ENCODE measurements at places on chromosomes 6 and 20. TPM values are rescaled to one million over a fixed set of nuclear protein-coding genes. Genes with fewer than 3 reads are reported as not detected.

GRCh38 chr6:134437376-134437775 lies 119.5 kb upstream of the SGK1 start:
- no peak for DNase-seq

DNA sequence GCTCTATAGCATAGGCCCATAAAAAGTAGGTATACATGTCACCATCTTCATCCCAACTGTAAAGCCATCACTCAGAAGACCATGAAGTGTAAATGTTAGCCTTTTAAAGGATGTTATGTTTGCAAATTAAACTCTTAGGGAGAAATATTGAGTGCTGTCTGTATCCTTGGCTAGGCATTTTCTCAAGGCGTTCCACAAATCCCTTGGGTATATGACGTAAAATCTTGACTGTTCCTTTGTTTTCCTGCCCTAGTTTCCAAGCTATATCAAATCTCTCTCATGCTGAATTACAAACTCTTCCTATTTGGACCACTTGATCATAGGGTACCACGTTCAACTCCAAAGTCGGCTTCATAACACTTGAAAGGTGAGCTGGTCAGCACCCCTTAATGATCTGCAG lies 486.2 kb downstream of the HDGFL1 start:
- DNase-seq: no peak

DNA sequence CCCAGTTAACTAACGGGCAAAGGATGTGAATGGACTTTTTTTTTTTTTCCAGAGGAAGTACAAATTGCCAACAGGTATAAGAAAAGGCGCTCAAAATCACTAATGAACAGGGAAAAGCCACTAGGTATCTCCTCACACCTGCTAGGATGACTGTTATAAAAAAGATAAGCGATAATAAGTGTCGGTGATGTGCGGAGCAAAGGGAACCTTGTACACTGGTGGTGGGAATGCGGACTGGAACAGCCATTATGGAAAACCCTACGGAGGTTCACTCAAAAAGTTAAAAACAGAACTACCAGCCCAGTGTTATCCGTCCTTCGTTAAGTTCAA lies 787 bp upstream of the RAB32 start:
- DNase-seq: no peak

GRCh38 chr6:151675746-151676459 lies 131.6 kb upstream of the ESR1 start:
- peak; percentile 54 for DNase-seq

DNA sequence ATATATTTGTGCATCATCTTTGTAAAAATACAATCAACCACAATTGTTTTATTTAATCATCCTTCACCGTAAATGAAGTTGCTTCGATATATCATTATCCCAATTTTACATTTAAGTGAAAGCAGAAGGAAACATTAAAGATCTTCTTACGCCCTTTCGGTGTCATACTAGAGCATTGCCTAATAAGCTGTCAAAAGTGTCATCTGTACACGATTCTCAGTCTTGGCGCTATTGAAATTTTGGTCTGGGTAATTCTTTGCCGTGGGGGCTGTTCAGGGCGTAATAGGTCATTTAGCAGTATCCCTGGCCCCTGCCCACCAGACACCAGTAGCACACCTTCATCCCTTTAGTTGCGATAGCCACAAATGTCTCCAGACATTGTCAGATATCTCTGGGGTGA lies 40.4 kb upstream of the TMEM170B start:
- no peak for DNase-seq

The SMOC2 gene
- total RNA-seq: 10.4 TPM

The SLC12A5 gene
- total RNA-seq: not detected

The CST8 gene
- total RNA-seq: not detected

Data from thyroid gland (tissue), 4 donors.